ENCODE measurements at places on chromosomes 6 and 20.

DNA sequence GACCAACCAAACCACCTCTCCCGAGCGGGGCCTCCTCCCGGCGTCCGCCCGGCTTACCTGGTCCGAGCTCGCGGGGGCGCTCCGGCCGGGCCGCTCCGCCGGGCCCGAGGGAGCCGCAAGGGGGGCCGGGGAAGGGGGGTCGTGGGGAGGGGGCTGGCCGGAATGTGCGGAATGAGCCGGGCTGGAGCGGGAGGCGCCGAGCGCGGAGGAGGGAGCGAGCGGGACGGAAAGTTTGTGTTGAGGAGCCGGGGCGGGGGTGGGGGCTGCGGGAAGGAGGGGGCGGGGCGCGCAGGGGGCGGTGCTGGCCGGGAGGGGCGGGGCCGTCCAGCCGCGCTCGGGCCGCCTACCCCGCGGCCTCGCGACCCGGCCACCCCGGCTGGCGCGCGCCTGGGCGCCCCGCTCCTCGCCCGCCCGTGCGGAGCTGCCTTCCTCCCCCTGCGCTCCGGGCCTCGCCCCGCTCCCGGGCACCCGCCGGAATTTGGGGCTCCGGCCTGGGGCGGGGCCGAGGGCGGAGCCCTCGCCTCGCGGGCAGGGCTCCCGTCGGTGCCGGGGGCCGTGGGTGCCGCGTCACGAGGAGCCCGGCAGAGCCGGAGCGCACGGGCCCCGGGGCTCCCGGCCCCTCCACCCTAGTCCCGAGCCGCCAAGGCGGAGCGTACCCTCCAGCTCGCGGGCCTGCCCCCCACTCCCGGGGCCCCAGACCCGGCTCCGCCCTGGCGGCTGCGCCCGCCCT is at the start of gene TEAD3:
Gene TEAD3 (minus strand): TSS at position 239 of the 730 bp plus-strand sequence.
- peak; percentile 33 for DNase-seq

DNA sequence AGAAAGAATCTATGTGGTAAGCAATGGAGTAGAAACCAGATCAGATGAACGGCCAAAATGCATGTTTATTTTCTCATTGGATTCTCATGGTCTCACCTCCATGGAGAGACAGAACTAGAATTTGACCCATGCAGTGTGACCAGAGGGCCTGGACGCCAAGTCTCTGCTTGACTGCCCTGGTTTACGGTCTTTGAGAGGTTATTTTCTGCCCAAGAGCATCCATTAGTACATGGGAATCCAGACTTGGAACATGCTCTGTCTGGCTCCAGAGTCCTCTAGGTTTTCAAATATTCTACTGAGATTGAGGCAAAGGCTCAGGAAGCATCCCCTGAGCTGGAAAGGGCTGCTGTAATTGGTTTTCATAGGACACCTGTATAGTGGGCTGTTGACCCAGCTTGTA is 45.5 kb upstream of the UST start:
- DNase-seq = no peak

DNA sequence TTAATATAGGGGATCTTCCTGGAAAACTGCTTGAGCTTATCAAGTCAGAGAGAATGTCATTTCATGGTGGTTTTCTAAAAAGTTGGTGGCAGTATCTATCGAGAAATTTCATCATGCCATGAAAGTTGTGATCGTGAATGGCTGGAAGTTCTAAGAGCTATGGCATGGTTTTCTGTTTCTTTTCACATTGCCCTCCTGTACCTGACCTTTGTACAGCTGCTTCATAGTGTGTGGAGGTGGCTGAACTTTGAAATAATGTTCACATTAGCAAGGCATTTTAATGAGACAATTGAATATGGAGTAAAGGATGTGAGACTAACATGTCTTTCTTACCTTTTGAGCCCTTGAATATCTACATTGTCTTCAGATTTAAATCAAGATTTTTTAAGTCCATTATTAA is 278.2 kb upstream of the ID4 start:
- no peak for DNase-seq

DNA sequence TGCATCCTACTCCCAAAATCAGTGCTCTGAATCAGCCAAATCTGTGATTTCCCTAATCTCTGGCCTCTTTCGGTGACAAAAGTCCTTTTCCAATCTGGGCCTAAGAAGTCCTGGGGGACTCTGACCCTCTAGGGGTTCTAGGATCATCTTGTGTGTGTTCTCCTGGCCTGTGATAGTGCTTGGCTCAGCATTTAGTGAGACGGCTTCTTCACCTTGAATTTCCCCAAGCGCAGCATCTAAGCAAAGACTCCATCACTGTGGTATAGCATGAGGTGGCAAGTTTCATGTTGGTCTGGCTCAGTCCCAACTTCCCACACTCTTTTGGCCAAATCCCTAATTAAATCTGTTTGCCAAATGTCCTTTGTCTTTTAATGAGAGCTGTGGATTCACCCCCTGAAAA is 12.1 kb upstream of the IL17A start:
- no peak for DNase-seq

GRCh38 chr20:22686097-22686496 is 101.7 kb upstream of the FOXA2 start:
- DNase-seq = no peak

GRCh38 chr6:113388996-113389395 is 468.1 kb upstream of the MARCKS start:
- DNase-seq = no peak

DNA sequence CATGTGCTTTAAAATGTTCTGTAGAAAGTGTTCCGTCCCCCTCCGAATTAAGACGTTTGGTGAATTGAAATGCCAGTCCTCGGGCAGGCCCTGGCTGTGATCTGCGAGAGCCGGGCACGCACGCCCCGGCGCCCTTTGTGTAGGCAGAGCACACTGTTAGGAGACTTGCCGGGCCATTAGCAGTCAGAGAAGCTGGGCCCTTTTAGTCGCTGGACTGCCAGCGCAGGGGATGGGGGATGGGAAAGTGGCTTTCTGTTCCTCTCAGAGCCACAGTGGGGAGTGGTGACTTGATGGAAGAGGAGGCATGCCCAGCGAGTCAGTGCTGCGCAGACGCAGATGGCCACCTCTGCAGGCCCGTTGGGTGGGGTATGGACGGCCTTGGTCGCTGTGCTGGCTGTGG is 2.2 kb downstream of the PPP1R3G start:
- no peak for DNase-seq

- DNase-seq = no peak
Observed at GRCh38 chr6:32291543-32291942, 67.7 kb upstream of the NOTCH4 start.

GRCh38 chr20:13186043-13186774 is 34.9 kb upstream of the ISM1 start:
- DNase-seq = no peak

- DNase-seq = no peak
Observed at GRCh38 chr20:17334932-17335331, 108.1 kb downstream of the PCSK2 start.

GRCh38 chr6:154638369-154638768 is 94.8 kb upstream of the SCAF8 start:
- DNase-seq = no peak

GRCh38 chr6:3230900-3231246 is 3.4 kb upstream of the TUBB2B start:
- DNase-seq = no peak
